ENCODE measurements at places on chromosomes 1 and 21.

GRCh38 chr1:181033799-181034451 lies at the start of gene MR1:
Gene MR1 (plus strand): TSS chr1:181033983. CDS start chr1:181034008, 25 bp downstream.
- no peak for DNase-seq

DNA sequence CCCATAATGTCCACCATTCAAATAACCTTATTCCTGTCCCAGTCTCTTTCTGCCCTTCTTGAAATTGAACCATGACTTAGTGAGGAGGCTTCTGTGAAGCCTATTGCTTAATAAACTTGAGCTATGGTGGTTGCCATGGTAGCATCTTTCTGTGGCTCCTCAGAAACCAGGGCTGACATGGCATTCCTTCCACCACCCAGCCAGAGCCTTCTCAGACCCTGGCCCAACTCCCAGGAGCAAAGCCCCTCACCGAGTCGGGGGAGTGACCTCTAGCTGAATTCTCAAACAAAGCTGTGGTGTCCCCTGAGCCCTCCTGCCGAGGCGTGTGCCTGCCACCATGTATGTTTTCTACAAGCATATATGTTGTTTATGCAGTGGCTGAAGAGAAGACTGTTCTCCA lies 259.1 kb downstream of the CACNA1E start:
- DNase-seq = no peak

DNA sequence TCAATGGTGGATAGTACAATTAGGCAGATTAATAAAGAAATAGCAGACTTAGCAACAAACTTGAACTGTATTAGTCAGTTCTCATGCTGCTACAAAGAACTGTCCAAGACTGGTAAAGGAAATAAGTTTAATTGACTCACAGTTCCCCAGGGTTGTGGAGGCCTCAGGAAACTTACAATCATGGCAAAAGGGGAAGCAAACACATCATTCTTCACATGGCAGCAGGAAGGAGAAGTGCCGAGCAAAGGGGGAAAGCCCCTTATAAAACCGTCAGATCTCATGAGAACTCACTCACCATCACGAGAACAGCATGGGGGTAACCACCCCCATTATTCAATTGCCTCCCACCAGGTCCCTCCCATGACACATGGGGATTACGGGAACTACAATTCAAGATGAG lies 27.1 kb upstream of the PDE4B start:
- no peak for DNase-seq

GRCh38 chr21:28538987-28539622 lies 453.6 kb downstream of the LTN1 start:
- no peak for DNase-seq

DNA sequence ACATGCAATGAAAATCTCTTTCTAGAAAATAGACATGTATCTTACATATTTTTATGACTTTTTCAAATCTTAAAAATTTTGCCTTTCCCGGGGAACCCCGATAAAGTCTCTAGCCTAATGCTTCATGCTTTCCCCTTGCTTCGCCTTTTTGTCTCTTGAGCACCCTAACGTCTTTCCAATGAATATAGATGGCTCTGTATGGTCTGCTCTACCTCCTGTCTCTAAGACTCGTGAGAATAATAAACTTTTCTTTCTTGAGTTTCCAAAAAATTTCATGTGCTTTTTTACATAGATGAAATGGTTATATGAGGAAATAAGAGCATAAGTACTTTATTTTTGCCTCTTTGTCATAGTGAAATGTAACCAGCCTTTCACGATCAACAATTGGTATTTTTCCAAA lies 202.6 kb downstream of the PDE4B start:
- no peak for DNase-seq

Measured in substantia nigra (tissue), 51 donors.